ENCODE measurements at places on chromosomes 3 and 15. TPM values are rescaled to one million over a fixed set of nuclear protein-coding genes. Genes with fewer than 3 reads are reported as not detected.

GRCh38 chr3:7692866-7693265, 808.8 kb upstream of the LMCD1 start:
- no peaks in the 10 kb centered on the region for H3K27me3 ChIP-seq
- no peaks in the 10 kb centered on the region for H3K4me1 ChIP-seq

GRCh38 chr15:91849749-91850161, 3.8 kb upstream of the SLCO3A1 start:
- H3K4me3 ChIP-seq = no peak overlapping the region
- peaks cover 23% of the 10 kb centered on the region for H3K4me1 ChIP-seq
- no peaks in the 10 kb centered on the region for H3K36me3 ChIP-seq
- H3K27me3 ChIP-seq = peaks cover 25% of the 10 kb centered on the region
- H3K27ac ChIP-seq = no peak overlapping the region

The GMNC gene
- 0.11 TPM for polyA plus RNA-seq

The OSBPL10 gene
- polyA plus RNA-seq = 2.1 TPM

The TGM4 gene
- 0.62 TPM for polyA plus RNA-seq

- no peaks in the 10 kb centered on the region for H3K36me3 ChIP-seq
- H3K27me3 ChIP-seq = no peaks in the 10 kb centered on the region
- no peaks in the 10 kb centered on the region for H3K4me1 ChIP-seq
These were observed 37.1 kb upstream of the RPL35A start for GRCh38 chr3:197912741-197913476.

The FOXL2NB gene
- 0.05 TPM for polyA plus RNA-seq

GRCh38 chr15:48616216-48616615, 29.3 kb downstream of the FBN1 start:
- no peak overlapping the region for H3K4me3 ChIP-seq
- no peaks in the 10 kb centered on the region for H3K36me3 ChIP-seq
- H3K4me1 ChIP-seq = no peaks in the 10 kb centered on the region
- no peak overlapping the region for H3K27ac ChIP-seq
- H3K27me3 ChIP-seq = no peaks in the 10 kb centered on the region

- H3K36me3 ChIP-seq = no peaks in the 10 kb centered on the region
- no peak for DNase-seq
- H3K4me3 ChIP-seq = no peak overlapping the region
- H3K27ac ChIP-seq = no peak overlapping the region
These were observed 75.2 kb upstream of the GRM7 start for GRCh38 chr3:6785726-6786125.

- DNase-seq = no peak
- H3K4me3 ChIP-seq = no peak overlapping the region
- no peaks in the 10 kb centered on the region for H3K4me1 ChIP-seq
- H3K36me3 ChIP-seq = peaks cover 17% of the 10 kb centered on the region
These were observed 86.1 kb downstream of the VPS13C start for GRCh38 chr15:61974118-61974517.
